Chondrocyte (in vitro differentiated cells): ENCODE measurements at places on chromosomes 12 and 14.

GRCh38 chr12:114165921-114166320, 199.8 kb upstream of the RBM19 start:
- no peak for DNase-seq

DNA sequence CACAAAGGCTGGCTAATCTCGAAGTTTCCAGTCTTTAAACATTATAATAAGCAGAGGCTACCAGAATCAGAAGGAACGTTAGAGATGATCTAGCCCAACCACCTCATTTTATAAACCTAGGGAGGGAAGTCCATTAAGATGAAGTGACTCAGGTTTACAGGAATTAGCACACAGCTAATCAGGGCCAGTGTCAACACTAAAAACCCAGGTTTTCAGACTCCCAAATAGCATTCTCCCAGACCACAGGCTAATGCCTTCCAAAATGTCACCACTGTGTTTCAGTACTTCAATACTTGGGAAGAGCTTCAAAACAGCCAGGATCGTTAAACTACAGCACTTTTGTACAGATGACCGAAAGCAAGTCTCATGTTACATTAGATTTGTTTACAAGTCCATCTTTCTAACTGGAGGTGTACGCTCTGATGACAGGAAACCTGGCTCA, 89.2 kb downstream of the FOXN3 start:
- DNase-seq: no peak

DNA sequence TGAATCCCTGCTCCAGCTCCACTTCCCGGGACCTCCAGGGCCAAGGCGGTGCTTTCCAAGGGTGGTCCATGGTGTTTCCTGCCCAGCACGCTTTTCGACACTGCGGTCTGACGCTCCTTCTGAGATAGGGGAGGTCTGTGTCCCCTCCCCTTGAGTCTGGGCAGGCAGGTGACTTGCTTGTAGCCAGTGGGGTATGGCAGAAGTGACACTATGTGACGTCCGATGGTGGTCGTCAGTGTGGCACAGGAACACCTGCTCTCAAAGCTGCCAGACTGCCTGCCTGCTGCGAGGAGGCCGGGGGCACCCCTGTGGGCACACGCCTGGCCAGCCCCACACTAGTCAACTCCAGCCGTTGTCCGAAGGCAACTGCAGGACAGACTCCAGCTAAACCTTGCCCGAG, 16.0 kb upstream of the TRAF3 start:
- no peak for DNase-seq

DNA sequence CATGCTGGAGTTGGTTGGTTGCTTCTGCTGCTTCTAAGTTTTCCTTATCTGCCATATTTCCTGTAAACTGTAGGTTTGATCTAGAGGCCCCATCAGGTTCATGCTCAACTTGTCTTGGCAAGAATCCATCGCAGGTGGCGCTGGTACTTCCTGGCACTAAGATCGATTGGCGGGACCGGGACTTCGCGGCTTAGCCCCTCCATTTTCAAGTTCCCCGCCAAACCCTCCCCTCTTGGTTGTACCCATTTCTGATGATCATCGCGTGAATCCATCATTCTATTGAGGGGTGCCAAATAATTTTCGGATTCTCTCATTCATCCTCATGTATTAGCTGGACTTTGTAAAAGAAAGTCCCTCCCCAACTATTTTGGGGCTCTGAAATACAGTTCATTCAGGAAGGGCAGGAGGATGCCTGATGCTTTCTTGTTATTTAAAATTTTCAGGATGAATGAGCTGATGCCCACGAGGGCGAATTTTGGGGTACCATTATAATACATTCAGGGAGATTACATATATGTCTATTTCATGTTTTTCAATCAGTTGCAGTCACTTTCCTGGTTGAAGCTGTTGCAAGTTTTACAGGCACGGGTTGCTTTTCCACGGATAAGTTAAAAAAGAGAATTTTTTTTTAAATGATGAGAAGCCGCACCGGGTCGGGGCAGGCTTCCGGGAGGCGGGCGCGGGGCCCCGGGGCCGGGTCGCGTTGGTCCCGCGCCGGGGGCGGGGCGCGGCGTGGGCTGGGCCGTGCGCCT, 395 bp upstream of the BRI3BP start:
- DNase-seq: no peak

DNA sequence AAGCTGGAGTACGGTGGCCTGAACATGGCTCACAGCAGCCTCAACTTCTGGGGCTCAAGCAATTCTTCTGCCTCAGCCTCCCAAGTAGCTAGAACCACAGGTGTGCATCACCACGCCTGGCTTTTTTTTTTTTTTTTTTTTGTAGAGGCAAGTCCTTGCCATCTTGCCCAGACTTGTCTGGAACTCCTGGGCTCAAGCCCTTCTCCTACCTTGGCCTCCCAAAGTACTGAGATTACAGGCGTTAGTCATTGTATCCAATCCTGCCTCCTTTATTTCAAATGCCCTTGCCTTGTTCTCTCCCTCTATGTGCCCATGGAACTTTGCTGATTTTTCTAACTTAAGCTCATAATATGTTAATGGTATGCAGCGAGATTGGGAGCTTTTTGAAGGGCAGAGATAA, 49.2 kb upstream of the PRICKLE1 start:
- no peak for DNase-seq

DNA sequence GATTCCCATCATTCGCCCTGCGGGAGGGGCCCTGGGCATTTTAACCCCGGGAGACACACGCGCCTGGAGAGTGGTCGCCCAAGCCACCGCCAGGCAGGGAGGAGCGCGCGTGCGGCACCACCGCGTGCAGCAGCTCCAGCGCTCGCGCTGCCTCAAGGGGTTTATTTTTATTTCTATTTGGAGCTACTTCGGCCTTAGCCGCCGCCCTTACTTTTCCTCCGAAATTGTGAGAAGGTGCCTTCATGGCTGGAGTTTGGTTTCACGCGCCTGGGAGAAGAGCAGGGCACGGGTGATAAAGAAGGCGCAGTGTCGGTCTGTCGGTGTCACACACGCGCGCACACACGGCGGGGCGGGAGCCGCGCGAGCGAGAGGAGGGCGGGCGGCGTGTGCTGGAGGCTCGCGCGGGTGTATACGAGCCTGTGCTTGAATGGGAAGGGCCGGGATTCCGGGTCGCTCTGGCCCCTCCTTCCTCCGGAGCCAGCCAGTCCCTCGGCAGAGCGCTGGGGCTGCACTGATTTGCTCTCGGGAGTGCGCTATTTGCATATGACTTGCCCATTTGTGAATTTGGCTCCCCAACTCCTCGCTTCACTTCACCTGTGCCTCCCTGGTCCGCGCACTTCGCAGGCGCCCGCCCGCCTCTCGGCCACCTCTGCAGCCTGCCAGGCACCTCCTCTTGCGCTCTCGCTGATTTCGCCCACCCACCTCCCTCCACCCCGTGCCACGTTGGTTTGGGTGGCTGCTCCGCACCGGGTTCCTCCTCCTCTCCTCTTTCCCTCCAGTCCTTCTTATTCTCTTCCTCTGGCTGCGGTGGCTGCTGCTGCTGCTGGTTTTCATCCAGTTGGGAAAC, 932.3 kb downstream of the DIO2 start:
- DNase-seq: peak; percentile 92

DNA sequence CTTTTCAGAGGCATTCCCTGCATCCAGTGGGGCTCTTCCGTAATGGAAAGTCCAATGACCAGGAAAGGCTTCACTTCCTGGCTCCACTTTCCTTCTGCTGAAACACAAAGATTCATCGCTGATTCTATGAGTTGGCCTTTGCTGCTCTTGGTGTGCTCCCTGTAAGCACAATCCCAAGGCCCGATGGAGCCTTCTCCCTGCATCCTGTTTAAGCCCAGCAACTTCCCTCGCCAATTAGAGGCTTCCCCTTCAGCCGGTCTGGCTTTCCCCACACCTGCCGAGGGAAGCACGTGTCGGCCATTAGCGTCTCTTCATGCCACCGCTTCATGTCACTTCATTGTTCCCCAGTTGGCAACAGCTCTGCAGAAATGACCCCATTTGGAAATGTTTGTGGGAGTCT, 693.9 kb downstream of the MED13L start:
- DNase-seq: no peak

GRCh38 chr12:61869796-61870195, 390.4 kb upstream of the USP15 start:
- DNase-seq: no peak

- DNase-seq: no peak
Measured at GRCh38 chr12:30200864-30201263, 417.1 kb upstream of the TMTC1 start.

- no peak for DNase-seq
Measured at GRCh38 chr14:47917344-47917954, 242.0 kb upstream of the MDGA2 start.

- DNase-seq: peak; percentile 30
Measured at GRCh38 chr14:69317780-69318179, 57.8 kb downstream of the GALNT16 start.

GRCh38 chr12:106583242-106584103, 669 bp downstream of the RFX4 start:
- no peak for DNase-seq

GRCh38 chr14:68042586-68043210, 223.1 kb downstream of the RAD51B start:
- DNase-seq: no peak

DNA sequence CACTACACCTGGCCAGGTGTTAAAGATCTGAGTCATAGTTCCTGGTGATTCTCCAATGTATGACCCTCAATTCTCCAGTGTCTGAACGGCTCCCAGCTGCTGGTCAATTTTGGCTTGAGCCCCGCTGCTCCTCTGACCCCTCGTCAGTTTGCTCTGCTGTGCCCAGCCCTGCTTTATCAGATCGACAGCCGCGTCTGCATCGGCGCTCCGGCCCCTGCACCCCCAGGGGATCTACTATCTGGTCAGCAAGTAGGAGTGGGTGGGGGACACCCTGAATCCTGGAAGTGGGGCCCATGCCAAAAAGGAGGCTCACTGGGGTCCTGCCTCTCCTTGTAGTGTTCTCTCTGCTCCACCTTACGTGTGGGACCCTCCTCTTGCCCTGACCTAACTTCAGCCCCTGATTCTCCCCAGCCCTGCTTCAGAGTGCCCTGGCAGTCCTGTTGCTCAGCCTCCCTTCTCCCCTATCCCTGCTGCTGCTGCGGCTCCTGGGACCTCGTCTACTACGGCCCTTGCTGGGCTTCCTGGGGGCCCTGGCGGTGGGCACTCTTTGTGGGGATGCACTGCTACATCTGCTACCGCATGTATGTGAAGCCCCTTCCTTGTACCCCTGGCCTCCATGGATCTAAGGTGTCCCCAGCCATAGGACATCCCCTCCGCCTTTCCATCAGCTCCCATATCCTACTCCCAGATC, 5.0 kb downstream of the SLC39A5 start:
- no peak for DNase-seq

DNA sequence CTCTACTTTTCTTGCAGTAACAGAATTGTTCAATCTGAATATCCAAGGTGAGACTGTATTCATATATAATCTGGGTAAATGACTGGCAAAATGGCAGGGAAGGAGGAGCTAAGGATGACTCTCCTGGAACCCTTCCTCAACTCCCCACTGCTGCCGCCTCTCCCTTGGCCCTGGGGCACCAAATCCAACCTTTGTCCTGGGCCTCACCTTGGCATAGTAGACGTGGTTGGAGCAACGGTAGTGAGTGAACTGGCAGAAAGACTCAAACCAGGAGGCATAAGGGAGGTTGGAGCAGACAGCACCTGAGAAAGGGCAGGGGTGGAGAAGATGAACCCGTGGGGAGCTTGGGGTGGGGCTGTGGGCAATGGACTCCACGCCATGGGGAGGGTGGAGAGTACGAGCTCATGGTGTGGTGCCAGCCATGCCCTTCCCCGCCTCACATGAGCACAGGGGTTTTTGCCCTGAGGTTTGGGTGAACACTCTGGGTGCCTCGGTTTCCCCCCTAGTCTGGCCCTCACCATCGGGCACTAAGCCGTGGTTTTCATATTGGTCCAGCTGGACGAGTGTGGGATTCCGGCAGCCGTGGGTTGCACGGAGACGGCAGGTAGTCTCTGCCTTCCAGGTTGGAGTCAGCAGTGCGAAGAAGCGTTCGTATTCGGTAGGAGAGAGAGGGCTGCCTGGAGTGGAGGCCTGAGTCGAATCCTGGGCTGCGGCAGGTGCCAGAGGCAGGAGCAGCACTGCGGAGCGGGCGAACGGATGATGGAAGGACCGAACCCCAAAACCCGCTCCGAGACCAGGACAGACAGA, 753 bp downstream of the ACRBP start:
- DNase-seq: no peak

- DNase-seq: no peak
Measured at GRCh38 chr12:11836282-11837151, 187.0 kb downstream of the ETV6 start.
